ENCODE measurements at places on chromosomes 13 and 19.

DNA sequence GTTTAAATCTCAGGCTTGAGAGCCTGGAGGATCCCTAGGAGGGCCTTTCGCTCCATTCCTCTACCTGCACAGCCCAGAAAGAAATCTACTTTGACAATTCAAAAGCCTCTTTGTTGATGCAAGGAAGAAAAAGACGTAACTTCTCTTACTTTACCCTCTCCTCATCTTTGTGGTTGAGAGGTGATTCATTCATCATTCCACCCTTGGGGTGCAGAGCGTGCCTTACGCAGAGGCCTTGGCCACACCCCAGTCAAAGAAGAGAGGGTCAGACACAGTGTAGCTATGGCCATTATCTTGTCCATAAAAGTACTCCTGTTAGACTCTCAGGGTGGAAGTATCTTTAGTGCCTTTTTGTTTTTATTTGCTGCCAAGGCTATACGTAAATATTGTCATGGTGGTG is 184.0 kb downstream of the IRS2 start:
- no peak for DNase-seq

GRCh38 chr13:24502533-24503378 is 9.8 kb downstream of the PARP4 start:
- DNase-seq = no peak

DNA sequence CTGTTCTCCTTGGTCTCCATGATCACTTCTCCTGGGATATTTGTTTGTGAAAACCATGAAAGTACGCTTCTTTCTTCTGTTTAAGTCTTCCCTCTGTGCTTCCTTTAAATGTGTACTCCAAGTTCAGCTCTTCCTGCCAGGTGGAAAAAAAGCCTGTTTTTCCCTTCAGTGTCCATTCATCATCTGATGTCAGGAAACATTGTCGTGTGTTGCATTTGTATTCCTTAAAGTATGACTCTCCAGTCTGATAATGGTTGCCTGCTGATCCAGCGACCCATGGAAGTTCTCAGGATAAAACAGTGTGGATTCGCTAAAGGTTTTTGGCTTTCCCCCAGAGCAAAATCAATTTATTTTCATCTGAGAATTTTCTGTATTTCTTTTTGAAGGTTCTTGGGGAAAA is 22.3 kb downstream of the SACS start:
- no peak for DNase-seq

GRCh38 chr19:17183858-17184321 is 31.3 kb upstream of the USE1 start:
- DNase-seq = no peak

- no peak for DNase-seq
Observed at GRCh38 chr13:50153401-50153800, 138.2 kb downstream of the KCNRG start.

DNA sequence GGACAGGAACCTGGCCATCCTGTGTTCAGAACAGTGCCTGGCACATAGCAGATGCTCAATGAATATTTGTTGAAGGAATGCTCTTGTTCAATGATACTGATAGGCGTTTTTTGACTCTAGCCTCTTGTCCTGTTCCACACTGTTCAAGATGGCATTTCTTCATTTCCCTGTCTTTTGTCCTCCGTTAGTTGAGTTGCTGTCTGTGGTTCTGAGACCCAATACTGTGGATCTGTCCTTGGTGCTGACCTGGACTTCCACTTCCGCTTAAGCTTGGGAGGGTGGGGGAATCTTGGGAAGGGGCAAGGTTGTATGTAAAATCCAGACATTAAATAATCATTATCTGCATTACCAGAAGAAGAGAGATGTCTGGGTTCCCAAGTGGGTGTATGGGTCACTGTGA is 8.3 kb upstream of the KCNN4 start:
- no peak for DNase-seq

- DNase-seq = no peak
Observed at GRCh38 chr19:42074513-42075363, 1.2 kb upstream of the ZNF574 start.

- DNase-seq = no peak
Observed at GRCh38 chr19:19626516-19627472, 1.2 kb downstream of the LPAR2 start.

DNA sequence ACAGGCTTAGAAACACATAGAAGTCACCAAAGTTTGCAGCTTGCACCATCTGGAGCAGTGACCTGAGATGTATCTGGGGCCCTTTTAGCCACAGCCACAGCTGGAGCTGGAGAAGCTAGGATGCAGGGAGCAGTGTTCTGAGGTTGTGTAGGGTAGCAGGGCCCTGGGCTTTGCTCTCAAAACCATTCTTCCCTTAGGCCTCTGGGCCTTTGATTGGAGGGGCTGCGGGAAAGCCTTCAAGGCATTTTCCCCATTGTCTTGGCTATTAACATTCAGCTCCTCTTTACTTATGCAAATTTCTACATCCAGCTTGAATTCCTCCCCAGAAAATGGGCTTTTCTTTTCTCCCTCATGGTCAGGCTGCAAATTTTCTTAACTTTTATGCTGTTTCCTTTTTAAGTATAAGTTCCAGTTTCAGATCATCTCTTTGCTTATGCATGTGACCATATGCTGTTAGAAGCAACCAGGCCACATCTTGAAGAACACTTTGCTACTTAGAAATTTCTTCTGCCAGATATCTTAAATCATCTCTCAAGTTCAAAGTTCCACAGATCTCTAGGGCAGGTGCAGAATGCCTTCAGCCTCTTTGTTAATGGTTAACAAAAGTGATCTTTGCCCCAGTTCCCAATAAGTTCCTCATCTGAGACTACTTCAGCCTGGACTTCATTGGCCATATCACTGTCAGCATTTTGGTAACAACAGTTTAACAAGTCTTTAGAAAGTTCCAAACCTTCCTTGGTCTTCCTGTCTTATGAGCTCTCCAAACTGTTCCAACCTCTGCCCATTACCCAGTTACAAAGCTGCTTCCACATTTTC is 48.5 kb downstream of the NBEA start:
- peak; percentile 12 for DNase-seq

DNA sequence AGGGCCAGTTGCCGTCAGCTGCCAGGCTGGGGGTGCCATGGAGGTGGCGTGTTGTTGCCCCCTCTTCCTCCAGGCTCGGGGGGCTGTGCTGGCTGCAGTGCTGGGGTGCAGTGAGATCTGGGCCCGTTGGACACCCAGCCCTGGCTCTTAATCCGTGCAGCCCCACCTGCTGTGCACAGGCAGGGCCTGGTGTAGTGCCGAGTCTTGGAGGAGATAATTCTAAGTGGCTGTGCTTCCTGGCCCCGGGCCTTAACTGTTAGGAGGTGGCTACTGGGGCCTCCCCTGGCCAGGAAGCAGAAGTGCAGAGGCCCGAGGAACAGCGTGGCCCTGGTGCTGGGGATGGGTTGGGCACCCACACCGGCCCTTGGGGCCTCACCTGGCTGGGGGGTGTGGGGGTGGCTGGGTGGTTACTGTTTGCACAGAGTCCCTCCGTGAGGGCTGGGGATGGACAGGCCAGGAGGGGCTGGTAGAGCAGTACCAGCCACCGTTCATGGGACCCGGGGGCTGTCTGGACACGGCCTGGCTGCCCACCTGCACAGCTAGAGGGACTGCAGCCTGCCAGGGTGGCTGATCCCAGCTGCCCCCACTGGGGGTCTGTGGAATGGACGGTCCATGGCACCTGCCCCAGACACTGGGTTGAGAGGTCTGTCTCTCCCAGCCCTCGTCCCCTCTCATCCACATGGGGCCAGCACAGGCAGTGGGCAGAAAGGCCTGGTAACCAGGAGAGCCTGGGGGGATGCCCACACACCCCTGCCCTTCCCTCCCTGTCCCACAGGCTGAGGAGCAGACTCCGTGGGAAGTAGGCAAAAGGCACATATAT is 3.3 kb downstream of the GPX4 start:
- DNase-seq = no peak

- DNase-seq = no peak
Observed at GRCh38 chr19:6413291-6413690, 11.3 kb downstream of the KHSRP start.

GRCh38 chr13:20607015-20607414 is 40.1 kb downstream of the IFT88 start:
- DNase-seq = no peak

GRCh38 chr13:94542917-94543316 is 53.0 kb downstream of the TGDS start:
- no peak for DNase-seq

GRCh38 chr13:45254396-45254795 is 53.6 kb upstream of the KCTD4 start:
- no peak for DNase-seq

DNA sequence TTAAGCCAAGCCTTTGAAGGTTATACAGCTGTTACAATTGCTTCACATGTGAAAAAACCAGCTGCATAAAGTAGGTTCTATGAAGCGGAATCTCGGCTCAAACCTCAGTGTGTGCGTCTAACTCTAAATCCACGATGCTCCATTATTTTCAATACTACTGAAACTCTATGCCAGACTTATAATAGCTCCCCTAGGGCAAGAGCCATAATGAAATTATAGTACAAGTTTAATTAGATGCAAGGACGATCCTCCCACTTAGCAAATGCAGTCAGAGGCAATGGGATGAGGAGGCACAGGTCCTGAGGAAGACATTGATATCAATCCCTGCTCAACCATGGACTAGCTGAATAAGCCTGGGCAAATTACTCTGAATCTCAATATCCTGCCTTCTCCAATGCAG is 31.1 kb downstream of the SLC7A1 start:
- no peak for DNase-seq

GRCh38 chr19:48918801-48919247 is 14.7 kb upstream of the DHDH start:
- no peak for DNase-seq

DNA sequence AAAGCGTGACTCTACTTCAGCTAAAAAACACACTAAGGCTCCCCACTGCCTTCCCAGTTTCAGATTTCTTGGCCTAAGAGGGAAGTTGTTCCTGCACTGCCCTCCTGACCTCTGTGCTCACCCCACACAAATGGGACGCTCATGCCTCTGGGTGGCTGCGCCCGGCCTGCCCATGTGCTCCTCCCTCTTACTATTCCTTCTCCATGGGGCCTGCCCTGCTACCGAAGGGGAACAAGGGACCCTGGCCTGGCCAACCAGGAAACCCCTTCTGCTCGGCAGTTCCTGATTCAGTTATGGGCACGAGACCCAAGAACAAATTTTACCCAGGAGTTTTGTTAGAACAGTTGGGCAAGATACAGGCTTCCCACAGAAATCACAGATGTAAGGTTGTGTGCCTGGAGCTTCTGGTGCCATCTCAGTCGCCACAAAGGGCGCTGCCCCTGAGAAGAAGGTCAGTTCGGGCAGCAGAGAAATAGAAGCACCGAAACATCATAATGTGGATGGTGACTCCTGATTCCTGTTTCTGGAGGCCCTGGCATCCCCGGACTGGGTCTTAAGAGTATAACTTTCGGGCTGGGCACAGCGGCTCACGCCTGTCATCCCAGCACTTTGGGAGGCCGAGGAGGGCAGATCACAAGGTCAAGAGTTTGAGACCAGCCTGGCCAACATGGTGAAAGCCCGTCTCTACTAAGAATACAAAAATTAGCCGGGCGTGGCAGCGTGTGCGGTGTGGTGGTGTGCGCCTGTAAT is 5.4 kb upstream of the PLPP2 start:
- no peak for DNase-seq

- DNase-seq = no peak
Observed at GRCh38 chr13:23554000-23554399, 16.2 kb upstream of the TNFRSF19 start.

- DNase-seq = no peak
Observed at GRCh38 chr13:97212601-97213040, 9.5 kb upstream of the MBNL2 start.

- DNase-seq = no peak
Observed at GRCh38 chr13:29081036-29081435, 260.9 kb downstream of the MTUS2 start.

- no peak for DNase-seq
Observed at GRCh38 chr13:108433976-108434755, 164.6 kb downstream of the TNFSF13B start.

GRCh38 chr19:31347828-31348392 is 1.3 kb downstream of the TSHZ3 start:
- DNase-seq = no peak

- no peak for DNase-seq
Observed at GRCh38 chr19:55491546-55492360, 3.5 kb downstream of the SSC5D start.

GRCh38 chr13:93254775-93255174 is 28.2 kb downstream of the GPC6 start:
- no peak for DNase-seq

DNA sequence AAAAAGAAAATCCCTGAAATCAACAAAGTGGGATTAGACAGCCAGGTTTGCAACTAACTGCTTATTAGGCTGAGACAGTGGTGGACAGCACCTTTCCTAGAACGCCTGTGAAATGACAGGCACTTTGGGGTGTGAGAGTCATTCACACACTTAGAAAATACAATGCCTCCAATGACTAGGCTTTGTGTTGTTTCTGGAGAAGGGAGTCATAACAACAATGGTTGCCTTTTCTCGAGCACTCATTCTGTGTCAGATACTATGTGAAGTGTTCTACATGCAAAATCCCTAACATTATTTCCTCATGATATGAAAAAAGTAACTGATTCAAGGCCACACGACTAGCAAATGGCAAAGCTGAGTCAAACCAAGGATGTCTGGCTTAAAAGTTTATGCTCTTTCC is 41.2 kb downstream of the SACS start:
- DNase-seq = no peak

DNA sequence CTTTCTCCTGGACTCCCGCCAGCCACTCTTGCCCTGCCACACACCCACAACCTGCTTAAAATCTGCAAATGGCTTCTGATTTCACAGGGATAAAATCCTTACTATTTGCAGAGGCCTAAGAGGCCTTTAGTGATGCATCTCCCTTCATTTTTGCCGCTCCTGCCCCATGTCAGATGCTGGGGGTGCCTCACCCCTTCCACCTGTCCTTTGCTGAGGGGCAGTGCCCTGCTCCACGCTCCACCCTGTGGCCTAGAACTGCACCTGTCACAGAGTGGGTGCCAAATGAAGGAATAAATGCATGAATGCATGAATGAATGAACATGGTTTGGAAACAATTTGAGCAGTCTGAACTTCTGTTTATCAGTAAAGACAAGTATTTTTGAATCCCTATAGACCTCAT is 34.1 kb upstream of the UQCRFS1 start:
- no peak for DNase-seq

- DNase-seq = no peak
Observed at GRCh38 chr13:98175823-98176222, 1.2 kb downstream of the RNF113B start.

DNA sequence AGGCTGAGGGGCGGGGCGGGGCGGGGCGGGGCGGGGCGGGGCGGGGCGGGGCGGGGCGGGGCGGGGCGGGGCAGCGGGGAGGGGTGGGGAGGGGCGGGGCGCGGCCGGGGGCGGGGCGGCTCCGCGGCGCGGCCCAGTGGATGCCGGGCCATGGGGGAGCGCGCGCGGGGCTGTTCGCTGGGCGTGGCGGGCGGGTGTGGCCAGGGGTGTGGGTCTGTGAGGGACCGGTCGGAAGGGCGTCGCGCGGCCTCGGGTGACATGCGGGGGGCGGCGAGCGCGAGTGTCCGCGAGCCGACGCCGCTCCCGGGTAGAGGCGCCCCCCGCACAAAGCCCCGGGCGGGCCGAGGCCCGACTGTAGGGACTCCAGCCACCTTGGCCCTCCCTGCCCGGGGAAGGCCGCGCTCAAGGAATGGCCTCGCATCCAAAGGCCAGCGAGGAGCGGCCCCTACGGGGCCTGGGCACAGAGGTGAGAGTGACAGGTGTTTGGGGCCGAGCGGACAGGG is at the start of gene ZFP28:
Gene ZFP28, plus strand, starts transcription at position 188 of the 503 bp plus-strand sequence. Its CDS starts 71 bp downstream, at position 259.
- DNase-seq = no peak
